ENCODE measurements at places on chromosomes 6 and 20. TPM values are rescaled to one million over a fixed set of nuclear protein-coding genes. Genes with fewer than 3 reads are reported as not detected.

The NMBR gene
- not detected for total RNA-seq

The RUNX2 gene
- 4.9 TPM for total RNA-seq

The NTSR1 gene
- 0.71 TPM for total RNA-seq

The TPD52L2 gene
- total RNA-seq = 77.3 TPM

The VWA7 gene
- total RNA-seq = 1.6 TPM

The SLC17A1 gene
- not detected for total RNA-seq

The MUCL3 gene
- total RNA-seq = not detected

The POLR1C gene
- 39.5 TPM for total RNA-seq

The MYBL2 gene
- 24.3 TPM for total RNA-seq

The RBM24 gene
- total RNA-seq = 0.45 TPM

The SLC22A1 gene
- total RNA-seq = 2.4 TPM

- no peak for DNase-seq
- H3K4me3 ChIP-seq = no peak overlapping the region
- H3K27ac ChIP-seq = no peak overlapping the region
- peaks cover 48% of the 10 kb centered on the region for H3K4me1 ChIP-seq
- H3K36me3 ChIP-seq = no peaks in the 10 kb centered on the region
Measured at GRCh38 chr6:37559501-37559900, 59.8 kb upstream of the CCDC167 start.

DNA sequence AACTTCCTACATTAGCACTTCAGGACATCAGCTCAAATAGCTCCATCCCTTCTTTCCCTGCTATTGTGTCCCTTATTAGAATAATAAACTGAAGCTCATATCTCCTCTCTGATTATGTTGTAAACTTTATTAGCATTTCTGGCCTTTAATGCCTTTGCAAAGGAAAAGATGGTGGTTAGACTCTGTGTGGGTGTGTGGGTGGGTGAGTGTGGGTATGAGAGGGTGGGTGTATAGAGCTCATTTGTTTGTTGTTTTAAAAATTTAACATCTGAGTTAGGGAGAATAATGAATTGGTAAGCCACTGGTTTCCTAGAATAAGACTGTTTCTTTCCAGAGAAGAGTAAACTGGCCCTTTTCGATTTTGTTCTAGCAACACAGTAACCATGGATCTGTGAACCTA lies 70.6 kb upstream of the L3MBTL3 start:
- H3K4me1 ChIP-seq = peaks cover 23% of the 10 kb centered on the region
- no peaks in the 10 kb centered on the region for H3K36me3 ChIP-seq
- H3K4me3 ChIP-seq = no peak overlapping the region

- H3K27me3 ChIP-seq = no peaks in the 10 kb centered on the region
- H3K4me1 ChIP-seq = peaks cover 10% of the 10 kb centered on the region
- no peak overlapping the region for H3K27ac ChIP-seq
- DNase-seq = no peak
- H3K4me3 ChIP-seq = no peak overlapping the region
Measured at GRCh38 chr6:72689107-72689954, 67.5 kb downstream of the KCNQ5 start.

DNA sequence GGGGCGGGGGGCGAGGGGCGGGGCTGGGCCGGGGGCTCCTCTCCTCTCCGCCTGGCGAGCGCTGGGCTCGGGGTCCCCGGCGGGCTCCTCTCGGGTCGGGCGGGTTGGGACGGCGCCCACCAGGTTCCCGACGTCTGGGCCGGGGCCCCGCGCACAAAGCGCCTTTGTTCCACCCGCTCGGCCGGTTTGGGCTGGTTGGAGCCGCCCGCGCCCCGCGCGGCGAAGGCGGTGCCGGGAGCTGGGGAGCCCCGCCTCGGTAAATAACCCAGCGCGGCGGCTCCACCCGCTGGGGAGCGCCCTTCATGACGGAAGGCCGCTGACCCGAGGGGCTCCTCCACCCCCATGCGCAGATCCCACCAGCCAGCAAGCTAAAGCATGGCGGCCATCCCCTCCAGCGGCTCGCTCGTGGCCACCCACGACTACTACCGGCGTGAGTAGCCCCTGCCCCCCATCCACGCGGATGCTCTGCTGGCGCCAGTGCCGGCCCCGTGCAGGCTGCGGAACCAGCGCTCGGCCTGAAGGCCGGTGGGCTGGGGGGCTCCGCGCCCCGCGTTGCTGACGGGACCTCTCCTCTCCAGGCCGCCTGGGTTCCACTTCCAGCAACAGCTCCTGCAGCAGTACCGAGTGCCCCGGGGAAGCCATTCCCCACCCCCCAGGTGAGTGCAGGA lies 503 bp downstream of the PPDPF start:
- peaks cover 3% of the 10 kb centered on the region for H3K27me3 ChIP-seq
- peak overlapping the region; percentile 83 for H3K27ac ChIP-seq
- peak; percentile 52 for DNase-seq
- peaks cover 18% of the 10 kb centered on the region for H3K36me3 ChIP-seq
- peak overlapping the region; percentile 84 for H3K4me3 ChIP-seq

DNA sequence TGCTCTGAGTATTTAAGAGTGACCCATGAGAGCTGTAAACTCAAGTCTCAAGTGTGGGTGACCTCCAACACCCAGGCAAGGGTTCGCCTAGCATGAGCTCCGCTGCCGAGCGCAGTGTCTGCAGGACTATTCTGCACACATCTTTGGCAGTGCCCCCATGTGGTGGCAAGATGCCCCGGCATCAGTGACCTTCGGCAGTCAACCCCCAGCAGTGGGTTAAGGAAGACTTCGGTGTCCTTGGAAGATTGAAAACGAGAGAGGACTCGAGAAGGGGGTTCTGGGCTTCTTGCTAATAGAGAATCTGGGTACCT lies 43.1 kb downstream of the RBM38 start:
- H3K27me3 ChIP-seq = no peaks in the 10 kb centered on the region
- peaks cover 14% of the 10 kb centered on the region for H3K4me1 ChIP-seq
- H3K36me3 ChIP-seq = no peaks in the 10 kb centered on the region
- H3K4me3 ChIP-seq = no peak overlapping the region

GRCh38 chr6:16778521-16778920 lies 17.3 kb upstream of the ATXN1 start:
- H3K36me3 ChIP-seq = no peaks in the 10 kb centered on the region
- H3K27ac ChIP-seq = no peak overlapping the region
- no peaks in the 10 kb centered on the region for H3K27me3 ChIP-seq
- H3K4me1 ChIP-seq = peaks cover 32% of the 10 kb centered on the region

DNA sequence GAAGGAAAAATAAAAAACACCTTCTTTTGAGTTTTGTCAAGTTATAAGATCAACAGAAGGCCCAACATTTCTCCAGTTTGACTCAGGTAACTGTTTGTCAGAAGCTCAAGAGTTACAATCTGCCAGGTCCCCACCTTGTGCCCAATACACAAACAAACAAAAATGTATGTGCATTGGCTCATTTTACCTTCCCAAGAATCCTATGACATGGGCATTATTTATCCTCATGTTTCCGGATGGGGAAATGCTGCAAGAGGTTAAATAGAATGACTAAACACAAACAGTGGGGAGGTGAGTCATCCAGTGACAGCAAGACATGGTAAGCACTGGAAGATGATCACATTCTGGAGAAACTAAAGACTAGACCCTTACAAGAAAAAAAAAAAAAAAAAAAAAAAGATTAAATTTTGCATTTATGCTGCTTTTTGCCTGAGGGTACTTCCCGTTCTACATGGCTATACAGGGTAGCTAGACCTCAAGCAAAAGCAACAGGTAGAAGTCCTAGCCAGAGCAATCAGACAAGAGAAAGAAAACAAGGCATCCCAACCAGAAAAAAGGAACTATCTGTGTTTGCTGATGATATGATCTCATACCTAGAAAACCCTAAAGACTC lies 23.6 kb upstream of the ANKRD60 start:
- H3K4me3 ChIP-seq = no peak overlapping the region
- H3K27me3 ChIP-seq = no peaks in the 10 kb centered on the region
- peaks cover 5% of the 10 kb centered on the region for H3K4me1 ChIP-seq
- peaks cover 46% of the 10 kb centered on the region for H3K36me3 ChIP-seq
- no peak overlapping the region for H3K27ac ChIP-seq

DNA sequence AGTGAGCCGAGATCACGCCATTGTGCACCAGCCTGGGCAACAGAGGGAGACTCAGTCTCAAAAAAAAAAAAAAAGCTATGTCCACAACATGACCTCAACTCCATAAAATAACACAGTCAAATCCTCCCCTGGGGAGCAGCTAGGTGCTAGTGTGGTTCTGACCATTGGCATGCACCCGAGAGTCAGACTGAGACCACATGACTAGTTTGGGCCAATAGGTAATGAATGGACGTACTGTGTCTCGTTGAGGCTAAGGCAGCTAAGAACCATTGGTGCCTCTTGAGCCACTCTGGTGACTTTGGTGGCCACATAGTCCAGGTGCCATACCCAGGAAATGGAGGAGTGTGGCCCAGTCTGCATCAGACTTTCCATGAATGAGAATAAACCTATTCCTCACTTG lies 40.3 kb downstream of the ATP9A start:
- peaks cover 6% of the 10 kb centered on the region for H3K4me1 ChIP-seq
- no peaks in the 10 kb centered on the region for H3K27me3 ChIP-seq
- no peak overlapping the region for H3K4me3 ChIP-seq

- no peaks in the 10 kb centered on the region for H3K4me1 ChIP-seq
- no peaks in the 10 kb centered on the region for H3K27me3 ChIP-seq
Measured at GRCh38 chr6:93323630-93324029, 95.7 kb downstream of the EPHA7 start.

- no peak overlapping the region for H3K27ac ChIP-seq
- DNase-seq = no peak
- H3K4me3 ChIP-seq = no peak overlapping the region
- no peaks in the 10 kb centered on the region for H3K27me3 ChIP-seq
- H3K36me3 ChIP-seq = no peaks in the 10 kb centered on the region
- H3K4me1 ChIP-seq = peaks cover 8% of the 10 kb centered on the region
Measured at GRCh38 chr20:8326191-8326590, 194.1 kb downstream of the PLCB1 start.

GRCh38 chr20:40807821-40808170 lies 118.8 kb upstream of the MAFB start:
- H3K4me1 ChIP-seq = peaks cover 20% of the 10 kb centered on the region
- peaks cover 39% of the 10 kb centered on the region for H3K27me3 ChIP-seq
- no peak for DNase-seq
- H3K4me3 ChIP-seq = no peak overlapping the region

- no peak for DNase-seq
- H3K4me3 ChIP-seq = no peak overlapping the region
- H3K36me3 ChIP-seq = no peaks in the 10 kb centered on the region
Measured at GRCh38 chr6:113782636-113783035, 74.5 kb upstream of the MARCKS start.

DNA sequence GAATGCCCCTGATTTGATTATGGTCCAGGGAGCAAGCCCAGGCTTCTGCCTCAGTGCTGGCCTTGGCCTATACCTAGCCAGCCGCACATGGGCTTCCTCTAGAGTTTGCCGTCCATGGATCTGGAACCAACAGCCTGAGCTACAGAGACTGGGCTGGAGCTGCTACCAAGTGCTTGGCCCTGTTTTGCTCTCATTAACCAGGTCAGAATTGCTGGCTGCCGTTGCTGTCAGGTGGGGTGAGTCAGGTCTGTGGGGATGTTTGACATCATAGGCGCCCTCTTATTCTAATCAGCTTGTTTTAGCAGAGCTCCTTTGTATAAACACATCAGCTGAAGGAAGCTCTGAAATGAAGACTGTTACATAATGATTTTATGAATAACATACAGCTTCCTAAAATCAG lies 83.1 kb upstream of the PHACTR2 start:
- peaks cover 3% of the 10 kb centered on the region for H3K4me1 ChIP-seq
- H3K27ac ChIP-seq = no peak overlapping the region
- H3K27me3 ChIP-seq = no peaks in the 10 kb centered on the region
- H3K4me3 ChIP-seq = no peak overlapping the region
- DNase-seq = no peak

DNA sequence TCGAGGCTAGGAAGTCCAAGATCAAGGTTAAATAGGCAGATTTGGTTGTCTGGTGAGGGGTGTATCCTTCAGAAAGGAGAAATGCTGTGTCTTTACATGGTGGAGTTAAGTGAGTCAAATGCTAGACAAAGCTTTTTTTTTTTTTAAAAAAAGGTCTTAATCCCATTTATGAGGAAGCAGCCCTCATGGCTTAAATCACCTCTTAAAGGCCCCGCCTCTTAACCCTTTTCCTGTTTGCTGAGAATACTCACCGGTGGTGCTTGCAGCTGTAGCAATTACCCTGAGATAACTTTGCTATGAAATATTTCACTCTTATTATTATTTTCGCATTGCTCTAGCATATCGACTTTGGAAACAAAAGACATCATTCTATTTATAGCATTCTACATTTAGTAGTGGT lies 30.8 kb downstream of the FBXO30 start:
- no peaks in the 10 kb centered on the region for H3K27me3 ChIP-seq
- H3K27ac ChIP-seq = no peak overlapping the region
- peaks cover 51% of the 10 kb centered on the region for H3K36me3 ChIP-seq
- no peak for DNase-seq

GRCh38 chr6:35432291-35432690 lies 19.8 kb upstream of the FANCE start:
- no peak overlapping the region for H3K27ac ChIP-seq
- DNase-seq = no peak
- peaks cover 19% of the 10 kb centered on the region for H3K36me3 ChIP-seq
- no peaks in the 10 kb centered on the region for H3K4me1 ChIP-seq

GRCh38 chr6:162532283-162533008 lies 195.1 kb downstream of the PRKN start:
- no peak overlapping the region for H3K4me3 ChIP-seq
- H3K27ac ChIP-seq = no peak overlapping the region
- peaks cover 12% of the 10 kb centered on the region for H3K4me1 ChIP-seq

- H3K27ac ChIP-seq = no peak overlapping the region
- no peaks in the 10 kb centered on the region for H3K27me3 ChIP-seq
- no peak for DNase-seq
Measured at GRCh38 chr6:97765461-97765860, 482.4 kb upstream of the MMS22L start.

- H3K4me3 ChIP-seq = no peak overlapping the region
- H3K4me1 ChIP-seq = peaks cover 58% of the 10 kb centered on the region
- peak overlapping the region; percentile 21 for H3K27ac ChIP-seq
- DNase-seq = no peak
Measured at GRCh38 chr20:10644458-10645204, 29.2 kb downstream of the JAG1 start.

DNA sequence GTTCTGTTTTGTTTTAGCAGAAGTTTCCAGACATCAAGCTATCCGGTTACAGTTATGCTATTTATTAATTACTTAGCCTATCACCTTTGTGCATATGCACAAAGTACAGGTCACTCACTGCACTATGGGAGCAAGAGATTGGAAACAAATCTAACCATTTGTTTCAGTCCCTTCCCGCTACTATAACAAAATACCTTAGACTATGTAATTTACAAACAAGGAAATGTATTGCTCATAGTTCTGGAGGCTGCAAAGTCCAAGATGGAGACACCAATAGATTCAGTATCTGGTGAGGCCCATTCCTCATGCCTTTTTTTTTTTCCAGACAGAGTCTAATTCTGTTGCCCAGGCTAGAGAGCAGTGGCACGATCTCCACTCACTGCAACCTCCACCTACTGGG lies 35.1 kb downstream of the ATP9A start:
- H3K4me1 ChIP-seq = peaks cover 6% of the 10 kb centered on the region
- no peak for DNase-seq
- peaks cover under 1% of the 10 kb centered on the region for H3K36me3 ChIP-seq
- H3K4me3 ChIP-seq = no peak overlapping the region
